ENCODE measurements at places on chromosomes 6 and 20. TPM values are rescaled to one million over a fixed set of nuclear protein-coding genes. Genes with fewer than 3 reads are reported as not detected.

GRCh38 chr20:63521602-63522001 lies 1.0 kb downstream of the PPDPF start:
- DNase-seq: no peak

GRCh38 chr6:26268659-26269402 lies 96.2 kb upstream of the BTN3A2 start:
- peak; percentile 31 for DNase-seq

Gene MEI4
- 1.8 TPM for polyA plus RNA-seq

DNA sequence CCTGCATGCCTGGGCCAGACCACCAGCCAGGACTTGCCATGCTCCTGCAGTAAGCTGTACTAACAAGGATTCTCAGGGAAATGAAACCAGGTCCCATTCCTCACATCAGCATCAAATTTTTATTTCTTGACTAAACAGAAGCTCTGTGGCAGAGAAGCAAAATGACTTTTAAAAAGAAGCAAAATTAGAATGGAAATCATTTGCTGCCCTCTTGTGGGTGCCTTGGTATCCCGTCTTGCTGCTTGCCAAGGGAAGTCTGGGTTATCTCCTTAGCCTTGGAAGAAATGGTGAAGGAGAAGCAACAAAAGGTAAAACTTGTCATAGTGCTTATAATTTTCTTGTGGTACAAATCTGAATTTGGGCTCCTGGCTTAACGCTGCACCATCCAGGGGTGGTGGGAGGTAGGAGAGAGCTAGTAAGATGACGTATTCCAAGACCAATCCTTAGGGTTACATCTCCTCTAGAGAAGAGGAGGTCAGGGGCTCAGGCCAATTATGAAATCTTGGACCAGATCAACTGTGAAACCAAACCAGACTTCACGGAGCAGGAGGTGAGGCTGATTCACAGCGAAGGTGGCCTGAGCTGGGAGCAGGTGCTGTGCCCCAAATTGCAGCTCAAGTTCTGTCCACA lies 107.5 kb downstream of the FAXC start:
- peak; percentile 12 for DNase-seq

Gene TRIM15
- not detected for polyA plus RNA-seq

Gene GPR63
- 2.7 TPM for polyA plus RNA-seq

GRCh38 chr6:56891754-56892153 lies 63.2 kb upstream of the BEND6 start:
- DNase-seq: no peak

Gene PDE7B
- polyA plus RNA-seq: 6.1 TPM
